ENCODE measurements at places on chromosomes 16 and 17.

DNA sequence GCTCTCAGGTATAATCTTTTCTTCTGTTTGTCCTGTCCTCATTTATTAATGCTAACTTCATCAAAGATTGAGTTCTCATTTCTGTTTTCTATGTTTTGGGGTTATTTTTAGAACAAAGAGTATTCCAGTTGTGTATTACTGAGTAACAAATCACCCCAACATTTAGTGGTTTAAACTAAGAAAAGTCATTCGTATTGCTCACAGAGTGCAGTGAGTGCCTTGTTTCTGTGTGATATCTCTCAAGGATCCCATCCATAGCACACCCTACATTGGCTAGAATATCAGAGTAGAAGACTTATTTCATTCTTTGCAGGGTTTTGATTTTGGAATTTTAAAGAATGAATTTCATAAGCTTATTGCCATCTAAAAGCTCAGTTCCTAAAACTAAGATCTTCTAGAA, 72.1 kb downstream of the VMP1 start:
- no peak for DNase-seq

GRCh38 chr16:46775214-46775613, 27.1 kb upstream of the MYLK3 start:
- DNase-seq = no peak

DNA sequence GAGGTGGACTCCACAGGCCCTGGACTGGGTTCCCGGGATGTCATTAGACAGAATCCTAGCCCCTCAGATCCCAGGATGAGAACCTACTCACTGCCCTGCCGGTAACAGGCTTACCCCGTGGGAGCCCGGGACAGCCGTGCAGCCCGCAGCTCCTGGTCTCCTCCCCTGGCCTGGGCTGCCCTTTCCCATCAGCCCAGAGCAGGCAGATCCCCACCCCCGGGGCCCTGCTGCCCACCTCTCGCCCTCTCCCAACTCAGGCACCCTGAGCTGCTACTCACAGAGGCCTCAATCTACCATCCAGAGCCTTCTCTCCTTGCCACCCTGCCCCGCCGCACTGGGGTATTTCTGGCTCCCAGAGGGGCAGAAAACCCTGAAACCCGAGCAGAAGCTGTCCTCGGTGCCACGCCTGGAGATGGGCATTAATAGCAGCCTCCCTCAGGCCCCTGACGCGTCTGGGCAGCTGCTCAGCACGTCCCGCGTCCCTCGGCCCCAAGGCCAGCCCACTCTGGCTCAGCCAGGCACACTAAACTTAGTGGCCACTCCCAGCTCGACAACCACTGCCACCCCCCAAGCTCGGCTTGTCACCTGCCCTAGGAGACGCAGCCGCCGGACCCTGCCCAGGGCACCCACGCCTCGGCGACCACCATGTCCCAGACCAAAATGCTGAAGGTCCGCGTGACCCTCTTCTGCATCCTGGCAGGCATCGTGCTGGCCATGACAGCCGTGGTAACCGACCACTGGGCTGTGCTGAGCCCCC, at the start of gene CACNG1:
TSS of gene CACNG1 (plus strand) at position 539 of the 757 bp plus-strand sequence. CDS start at position 646, 107 bp downstream.
- DNase-seq = no peak

DNA sequence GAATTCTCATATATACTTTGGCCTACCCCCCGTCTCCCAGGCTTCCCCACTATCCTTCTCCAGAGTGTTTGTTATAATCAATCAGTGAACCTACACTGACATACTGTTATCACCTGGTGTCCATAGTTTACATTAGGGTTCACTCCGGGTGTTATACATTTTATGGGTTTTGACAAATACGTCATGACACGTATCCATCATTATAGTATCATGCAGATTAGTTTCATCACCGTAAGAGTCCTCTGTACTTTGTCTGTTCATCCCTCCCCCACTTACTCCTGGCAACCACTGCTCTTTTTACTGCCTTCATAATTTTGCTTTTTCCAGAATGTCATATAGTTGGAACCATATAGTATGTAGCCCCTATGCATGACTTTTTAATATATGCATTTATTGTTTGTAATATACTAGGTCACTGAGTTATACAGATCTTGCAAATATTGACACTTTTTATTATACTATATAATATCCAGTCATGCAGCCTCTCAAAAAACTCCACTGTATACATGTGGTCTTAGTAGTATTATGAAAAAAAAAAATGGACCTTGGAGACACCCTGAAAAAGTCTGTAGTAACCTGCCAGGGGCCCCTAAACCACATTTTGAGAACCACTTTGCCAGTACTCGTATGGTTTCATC, 28.4 kb downstream of the PPM1D start:
- DNase-seq = no peak

DNA sequence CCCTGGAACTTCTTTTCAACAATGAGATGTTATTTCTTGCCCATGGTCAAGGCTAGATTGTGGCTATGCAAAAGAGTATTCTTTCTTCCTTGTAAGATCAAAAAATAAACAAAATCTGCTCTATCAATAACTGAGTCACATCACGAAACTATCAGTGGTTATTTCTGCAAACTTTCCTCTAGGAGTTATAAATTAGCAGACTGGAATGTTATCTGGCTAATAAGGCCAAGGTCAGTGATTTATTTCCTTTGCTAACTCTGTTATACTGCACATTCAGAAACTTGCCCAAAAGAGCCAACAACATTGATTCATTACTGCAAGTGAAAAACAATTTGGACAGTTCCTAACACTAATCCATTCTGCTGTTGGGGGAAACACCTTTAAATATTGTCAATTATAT, 5.0 kb downstream of the ARL6IP1 start:
- DNase-seq = no peak
